ENCODE measurements at places on chromosomes 4 and X.

DNA sequence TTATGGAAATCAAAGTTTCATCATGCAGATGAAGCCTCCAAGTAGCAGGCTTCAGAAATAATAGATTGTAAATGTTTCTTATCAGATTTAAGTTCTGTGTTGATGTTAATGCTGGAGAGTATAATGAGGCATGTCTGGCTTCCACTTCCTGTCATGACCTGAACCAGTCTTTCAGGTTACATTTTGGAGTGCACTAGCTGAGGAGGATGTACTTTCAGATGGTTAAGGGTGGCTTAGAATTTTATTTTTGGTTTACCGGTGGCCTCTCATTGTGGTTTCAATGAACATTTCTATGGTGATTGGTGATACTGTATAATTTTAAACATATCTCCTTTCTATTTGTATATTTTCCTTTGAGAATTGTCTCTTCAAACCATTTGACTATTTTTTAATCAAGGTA lies 890.4 kb downstream of the SH3BGRL start:
- no peak for DNase-seq

DNA sequence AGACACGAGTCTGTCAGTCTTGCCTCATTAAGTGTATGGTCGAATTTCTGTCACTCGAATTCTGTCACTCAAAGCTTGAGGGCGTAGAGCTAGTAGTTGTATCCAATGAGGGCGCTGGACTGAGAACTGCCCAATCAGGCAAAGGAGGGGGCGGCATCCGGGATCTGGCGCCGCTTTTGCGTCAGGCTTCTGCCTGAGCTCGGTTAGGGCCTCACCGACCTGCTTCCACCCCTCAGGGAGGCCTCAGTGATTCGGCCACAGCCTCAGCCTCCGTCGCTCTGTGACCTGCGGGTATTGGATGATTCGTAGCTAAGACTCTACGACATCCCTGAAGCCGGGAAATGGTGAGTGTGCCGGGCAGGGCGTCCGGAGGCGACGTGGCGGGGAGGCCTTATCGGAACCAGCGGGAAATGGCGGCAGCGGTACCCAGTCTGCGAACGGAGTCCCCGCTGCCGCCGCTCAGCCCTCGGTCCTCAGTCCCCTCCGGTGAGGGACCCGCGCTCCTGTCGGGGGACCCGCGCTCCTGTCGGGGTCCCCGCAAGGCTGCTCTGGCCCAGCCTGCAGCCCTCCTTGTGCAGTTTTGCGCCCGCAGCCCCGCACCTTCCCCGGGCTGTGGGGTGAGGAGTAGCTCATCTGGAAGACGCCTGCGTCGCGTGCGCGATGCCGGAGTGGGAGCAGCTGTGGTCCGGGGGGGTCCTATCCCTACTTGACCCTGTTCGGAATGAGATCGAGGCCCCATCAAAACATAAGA lies 88.3 kb downstream of the ZNF718 start:
- no peak for DNase-seq

DNA sequence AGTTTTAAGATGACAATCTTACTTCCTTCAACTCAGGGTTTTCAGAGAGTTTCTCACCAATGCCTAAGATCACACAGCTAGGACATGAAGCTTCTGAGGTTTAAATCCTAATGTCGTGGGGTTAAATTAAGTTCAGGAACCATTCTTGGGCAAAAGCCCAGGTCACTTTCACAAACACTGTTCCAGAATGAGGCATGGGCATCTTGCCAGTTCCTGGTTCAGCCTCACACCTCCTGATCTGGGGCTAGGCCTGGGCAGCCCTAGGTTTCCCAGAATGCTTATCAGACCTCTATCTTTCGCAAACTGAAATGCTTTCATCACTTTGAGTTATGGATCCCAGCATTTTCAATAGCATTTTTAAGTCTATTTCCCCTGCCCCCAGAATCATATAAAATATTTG lies 224.8 kb upstream of the EDA2R start:
- DNase-seq: no peak

DNA sequence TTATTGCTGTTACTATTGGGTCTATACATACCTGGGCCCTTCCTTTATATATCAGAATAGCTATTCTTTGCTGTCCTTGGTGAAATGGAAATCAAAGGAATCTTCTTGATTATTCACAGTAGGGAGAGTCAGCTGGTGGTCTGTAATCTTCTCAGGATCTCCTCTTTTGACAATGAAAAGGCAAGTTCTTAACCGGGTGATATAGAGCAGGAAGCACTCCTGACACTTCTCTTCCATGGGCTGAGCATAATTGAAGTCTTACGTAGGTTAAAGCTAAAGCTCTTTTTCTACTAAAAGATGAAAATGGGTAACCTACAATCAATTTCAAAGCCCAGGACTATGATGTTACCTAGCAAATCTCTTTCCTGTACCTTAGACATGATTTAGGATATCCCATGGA lies 274.9 kb upstream of the LCORL start:
- no peak for DNase-seq

GRCh38 chr4:130574215-130574614 lies 1478.3 kb downstream of the C4orf33 start:
- no peak for DNase-seq

DNA sequence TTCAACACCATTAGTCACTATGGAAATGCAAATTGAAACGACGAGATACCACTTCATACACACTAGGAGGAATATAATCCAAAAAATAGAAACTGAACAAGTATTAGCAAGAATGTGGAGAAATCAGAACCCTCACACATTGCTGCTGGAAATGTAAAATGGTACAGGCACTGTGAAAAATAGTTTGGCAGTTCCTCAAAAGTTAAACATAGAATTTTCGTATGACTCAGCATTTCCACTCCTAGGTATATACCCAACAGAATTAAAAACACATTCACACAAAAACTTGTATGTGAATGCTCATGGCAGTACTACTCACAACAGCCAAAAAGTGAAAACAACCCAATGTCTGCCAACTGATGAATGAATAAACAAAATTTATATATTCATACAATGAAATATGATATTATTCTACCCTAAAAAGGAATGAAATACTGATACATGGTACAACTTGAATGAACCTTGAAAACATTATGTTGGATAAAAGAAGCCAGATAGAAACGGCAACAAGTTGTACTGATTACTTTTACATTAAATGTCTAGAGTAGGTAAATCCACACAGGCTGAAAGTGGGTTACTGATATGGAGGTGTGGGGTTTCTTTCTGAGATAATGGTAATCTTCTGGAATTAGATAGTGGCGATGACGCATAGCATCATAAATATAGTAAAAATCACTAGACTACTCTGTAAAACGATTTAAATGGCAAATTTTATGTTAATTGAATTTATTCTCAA lies 22.3 kb downstream of the TEC start:
- DNase-seq: no peak

GRCh38 chr4:3877236-3877635 lies 111.1 kb downstream of the ADRA2C start:
- DNase-seq: no peak

DNA sequence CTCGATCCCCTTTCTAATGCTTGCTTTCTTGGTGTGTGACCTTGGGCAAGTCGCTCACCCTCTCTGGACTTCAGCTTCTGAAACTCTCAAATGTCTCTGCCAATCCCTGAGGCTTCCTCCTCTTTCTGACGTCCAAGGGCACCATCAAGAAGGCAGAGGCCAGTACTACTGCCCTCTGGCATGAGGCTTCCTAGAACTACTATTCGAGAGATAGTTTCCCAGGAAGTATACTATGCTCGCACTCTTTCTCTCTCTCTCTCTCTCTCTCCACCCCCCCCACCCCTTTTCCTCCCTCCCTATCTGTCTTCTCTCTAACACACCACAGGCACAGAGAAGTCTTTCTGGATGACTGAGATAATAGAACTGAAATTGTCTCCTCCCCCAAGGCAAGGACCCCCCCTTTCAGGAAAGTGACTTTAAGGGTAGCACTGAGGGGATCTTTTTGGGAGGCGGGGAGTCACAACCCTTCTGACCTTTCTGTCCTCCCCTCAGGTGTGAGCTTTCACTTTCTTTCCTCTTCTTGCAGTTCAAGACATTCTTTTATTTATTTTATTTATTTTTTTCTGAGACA lies 20.0 kb upstream of the BCOR start:
- no peak for DNase-seq

GRCh38 chr4:26525136-26525770 lies 35.0 kb upstream of the CCKAR start:
- no peak for DNase-seq

DNA sequence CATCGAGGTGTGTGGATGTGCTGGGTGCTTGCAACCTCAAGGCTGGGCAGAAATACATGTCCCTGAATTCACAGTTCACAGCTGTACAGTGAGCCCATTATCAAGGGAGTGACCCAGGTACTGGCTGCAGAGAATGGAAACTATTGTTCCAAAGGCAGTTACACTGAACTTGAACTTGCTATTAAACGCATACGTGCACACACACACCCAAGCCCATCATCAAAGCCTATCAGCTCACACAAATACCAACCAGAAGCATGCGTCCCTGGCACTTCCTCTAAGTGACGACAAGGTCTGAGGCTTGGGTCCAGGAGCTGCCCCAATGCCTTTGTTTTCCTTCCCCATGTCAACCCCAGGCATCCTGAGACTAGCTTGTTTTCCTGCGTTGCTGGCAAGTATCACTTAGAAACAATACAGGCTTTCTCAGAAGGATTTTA lies 88.6 kb downstream of the IRF2 start:
- no peak for DNase-seq

- no peak for DNase-seq
Measured at GRCh38 chr4:115310641-115311040, 197.2 kb upstream of the NDST4 start.

DNA sequence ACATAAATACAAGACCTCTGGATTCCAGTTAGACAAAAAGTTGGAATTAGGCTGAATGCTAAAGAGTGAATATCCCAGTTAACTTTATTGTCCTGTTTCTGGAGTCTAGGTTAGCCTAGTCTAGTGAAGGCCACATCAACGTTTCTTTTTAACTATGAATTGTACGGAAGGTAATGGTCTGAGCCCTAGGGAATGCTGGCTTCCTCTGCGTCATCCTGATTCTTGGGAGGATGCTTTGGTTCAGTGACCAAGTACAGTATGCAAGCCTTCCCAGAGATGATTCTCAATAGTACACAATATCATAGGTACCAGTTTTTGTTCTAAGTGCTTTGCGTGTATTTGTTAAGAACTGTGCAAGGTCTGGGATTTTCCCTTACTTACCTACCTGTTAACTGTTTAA lies 11.8 kb downstream of the DIAPH2 start:
- no peak for DNase-seq

GRCh38 chrX:34053931-34054330 lies 78.2 kb downstream of the FAM47A start:
- DNase-seq: no peak

DNA sequence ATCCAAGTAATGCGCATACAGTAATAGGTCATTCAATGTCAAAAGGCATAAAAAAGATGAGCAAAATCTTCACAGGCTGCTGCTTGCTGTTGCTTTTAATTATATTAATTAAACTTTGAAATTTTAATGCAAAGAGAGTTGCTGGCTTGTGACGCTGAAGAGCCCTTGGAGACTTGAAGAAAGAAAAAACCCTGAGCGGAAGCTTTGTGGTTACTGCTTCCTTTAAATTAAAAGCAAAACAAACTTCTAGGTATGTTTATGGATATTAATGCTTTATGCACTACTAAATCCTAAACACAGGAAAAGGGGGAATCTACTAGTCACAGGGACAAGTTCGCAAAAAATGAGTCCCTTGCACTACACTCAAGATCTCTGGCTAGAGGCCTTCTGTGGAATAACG lies 166.7 kb downstream of the ANTXR2 start:
- DNase-seq: no peak

DNA sequence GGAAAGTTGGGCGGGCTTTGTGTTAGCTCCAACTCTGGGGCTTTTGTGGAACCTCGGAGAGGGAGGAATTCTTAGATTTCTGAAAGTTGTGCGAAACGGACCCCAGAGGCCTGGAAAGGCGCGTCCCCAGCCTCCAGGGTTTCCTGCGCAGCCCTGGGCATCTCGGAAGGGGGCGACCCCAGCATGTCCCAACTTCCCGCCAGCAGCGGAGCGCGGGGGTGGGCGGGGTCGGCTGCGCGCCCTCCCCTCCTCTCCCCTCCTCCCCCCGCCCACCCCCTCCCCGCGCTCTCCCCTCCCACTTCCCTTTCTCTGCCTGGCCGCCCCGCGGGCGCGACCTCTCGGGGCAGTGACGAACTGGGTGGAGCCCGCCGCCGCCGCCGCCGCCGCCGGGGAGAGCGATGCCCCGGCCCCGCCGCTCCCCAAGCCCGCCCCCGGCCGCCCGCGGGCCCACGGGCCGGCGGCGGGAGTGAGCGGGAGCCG lies 16.8 kb downstream of the PTTG2 start:
- peak; percentile 69 for DNase-seq

DNA sequence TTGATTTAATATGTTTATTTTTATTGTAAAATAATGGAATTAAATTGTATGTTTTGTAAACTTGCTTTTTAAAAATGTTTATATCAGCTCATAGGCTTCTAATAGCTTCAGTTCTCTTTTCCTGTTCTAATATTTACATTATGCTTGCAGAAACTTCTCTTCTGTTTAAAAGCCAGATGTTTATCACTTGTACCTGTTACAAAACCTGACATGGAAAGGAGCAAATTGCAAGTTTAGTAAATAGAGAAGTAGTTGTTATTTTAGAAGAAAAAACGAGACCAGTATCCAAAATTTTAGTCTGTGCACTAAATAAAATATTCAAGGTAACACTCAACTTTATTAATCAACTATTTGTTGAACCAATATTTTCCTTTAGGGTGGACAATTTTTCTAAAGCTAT lies 69.4 kb upstream of the GUCY1A1 start:
- no peak for DNase-seq

DNA sequence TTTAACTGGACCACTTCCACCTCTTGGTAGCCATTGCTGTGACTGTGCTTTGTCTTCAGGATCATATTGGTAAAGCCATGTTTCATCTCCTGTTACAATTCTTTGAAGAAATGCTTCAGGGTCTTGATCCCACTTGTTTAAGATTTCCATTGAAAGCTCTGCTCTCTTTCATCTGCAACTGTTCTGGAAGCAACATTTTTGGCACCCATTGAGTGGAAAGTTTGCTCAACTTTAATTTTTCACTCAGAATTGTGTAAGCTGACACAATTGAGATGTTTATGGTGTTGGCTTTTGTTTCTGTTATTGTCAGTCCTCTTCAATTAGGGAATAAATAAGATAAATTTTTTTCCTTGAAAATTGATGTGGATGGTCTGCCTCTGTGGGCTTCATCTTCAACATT lies 237.4 kb downstream of the MAPK10 start:
- DNase-seq: no peak

- DNase-seq: no peak
Measured at GRCh38 chrX:68203646-68204045, 229.6 kb downstream of the OPHN1 start.

DNA sequence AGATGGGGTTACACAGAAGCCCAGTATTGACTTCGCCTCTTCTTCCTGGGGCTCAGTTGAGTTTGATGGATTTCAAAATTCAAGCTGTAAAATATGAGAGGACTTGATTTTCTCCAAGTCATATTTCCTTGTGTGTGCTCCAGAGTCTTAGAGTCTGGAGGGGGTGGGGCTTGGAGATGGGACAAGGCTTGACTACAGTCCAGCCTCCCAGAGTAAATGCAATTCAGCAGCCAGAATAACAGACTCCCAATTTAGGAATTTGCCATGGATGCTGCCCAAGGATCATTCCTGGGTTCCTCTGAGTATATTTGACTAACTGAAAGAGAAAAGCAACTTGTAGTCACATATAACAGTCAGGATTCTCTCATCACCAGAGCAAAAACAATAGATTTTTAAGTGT lies 53.7 kb upstream of the RBPJ start:
- no peak for DNase-seq

All from HEK293T (cell line).